HEK293T (cell line): ENCODE measurements at places on chromosomes 6 and 20.

DNA sequence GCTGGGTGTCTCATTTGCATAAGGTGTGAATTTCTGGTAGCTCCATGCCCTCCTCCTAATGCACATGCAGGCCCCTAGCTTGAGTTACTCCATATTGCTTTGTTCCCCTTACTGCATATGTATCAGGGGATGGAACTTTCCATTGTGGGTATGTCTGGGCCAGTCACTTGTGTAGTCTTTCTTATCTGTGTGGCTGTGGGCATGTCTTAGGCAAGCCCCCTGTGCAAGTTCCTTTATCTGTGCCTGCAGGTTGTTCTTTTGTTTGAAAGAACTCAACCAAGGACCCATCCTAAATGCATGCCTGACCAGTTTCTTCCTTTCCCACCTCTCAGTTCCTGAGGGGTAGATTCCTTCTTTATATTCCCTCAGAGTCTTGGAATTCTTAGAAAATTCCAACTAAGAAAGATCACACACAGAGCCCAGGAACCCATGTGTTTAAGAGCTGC lies 23.6 kb downstream of the MBOAT1 start:
- no peak for DNase-seq

- DNase-seq: no peak
Observed at GRCh38 chr6:139316622-139317317, 25.0 kb upstream of the TXLNB start.

DNA sequence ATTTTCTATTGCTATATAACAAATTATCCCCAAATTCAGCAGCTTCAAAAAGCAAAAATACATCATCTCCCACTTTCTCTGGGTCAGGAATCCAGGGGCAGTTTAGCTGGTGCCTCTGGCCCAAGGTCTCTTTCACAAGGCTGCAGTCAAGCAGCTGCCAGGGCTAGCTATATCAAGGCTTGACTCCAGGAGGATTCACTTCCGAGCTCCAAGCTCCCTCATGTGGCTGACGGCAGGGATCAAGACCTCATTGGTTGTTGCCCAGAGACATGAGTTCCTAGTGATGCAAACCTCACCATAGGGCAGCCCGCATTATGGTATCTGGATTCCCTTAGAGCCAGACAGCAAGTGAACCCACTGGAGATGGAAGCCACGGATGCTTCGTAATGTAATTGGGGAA lies 1.3 kb upstream of the VNN1 start:
- peak; percentile 69 for DNase-seq

GRCh38 chr6:166560222-166560621 lies 26.3 kb downstream of the RAMACL start:
- DNase-seq: no peak

- DNase-seq: no peak
Observed at GRCh38 chr6:3405679-3406078, 51.2 kb downstream of the SLC22A23 start.

DNA sequence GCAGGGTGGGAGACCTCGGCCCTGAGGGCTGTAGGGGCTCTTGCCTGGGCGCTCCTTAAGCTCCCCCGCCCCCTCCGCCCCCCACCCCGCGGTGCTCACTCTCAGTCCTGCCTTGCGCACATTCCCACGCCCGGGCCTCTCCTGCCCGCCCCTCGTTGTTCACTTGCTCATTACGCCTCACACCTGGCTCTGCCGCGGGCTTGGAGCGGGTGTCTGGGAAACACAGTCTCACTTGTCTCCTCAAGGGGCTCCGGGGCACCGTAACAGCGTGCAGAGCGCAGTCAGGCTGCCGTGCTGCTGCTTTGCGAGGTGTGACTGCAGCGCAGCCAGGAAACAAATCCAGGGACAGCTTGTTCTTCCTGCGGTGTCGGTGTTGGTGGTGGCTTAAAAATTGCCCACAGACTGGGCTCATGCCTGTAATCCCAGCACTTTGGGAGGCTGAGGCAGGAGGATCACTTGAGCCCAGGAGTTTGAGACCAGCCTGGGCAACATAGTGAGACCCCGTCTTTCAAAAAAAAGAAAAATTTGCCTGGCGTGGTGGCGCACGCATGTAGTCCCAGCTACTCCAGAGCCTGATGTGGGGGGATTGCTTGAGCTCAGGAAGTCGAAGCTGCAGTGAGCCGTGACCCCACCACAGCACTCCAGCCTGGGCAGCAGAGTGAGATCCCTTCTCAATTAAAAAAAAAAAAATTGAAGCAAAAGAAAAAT lies 4.6 kb downstream of the NPBWR2 start:
- peak; percentile 48 for DNase-seq

DNA sequence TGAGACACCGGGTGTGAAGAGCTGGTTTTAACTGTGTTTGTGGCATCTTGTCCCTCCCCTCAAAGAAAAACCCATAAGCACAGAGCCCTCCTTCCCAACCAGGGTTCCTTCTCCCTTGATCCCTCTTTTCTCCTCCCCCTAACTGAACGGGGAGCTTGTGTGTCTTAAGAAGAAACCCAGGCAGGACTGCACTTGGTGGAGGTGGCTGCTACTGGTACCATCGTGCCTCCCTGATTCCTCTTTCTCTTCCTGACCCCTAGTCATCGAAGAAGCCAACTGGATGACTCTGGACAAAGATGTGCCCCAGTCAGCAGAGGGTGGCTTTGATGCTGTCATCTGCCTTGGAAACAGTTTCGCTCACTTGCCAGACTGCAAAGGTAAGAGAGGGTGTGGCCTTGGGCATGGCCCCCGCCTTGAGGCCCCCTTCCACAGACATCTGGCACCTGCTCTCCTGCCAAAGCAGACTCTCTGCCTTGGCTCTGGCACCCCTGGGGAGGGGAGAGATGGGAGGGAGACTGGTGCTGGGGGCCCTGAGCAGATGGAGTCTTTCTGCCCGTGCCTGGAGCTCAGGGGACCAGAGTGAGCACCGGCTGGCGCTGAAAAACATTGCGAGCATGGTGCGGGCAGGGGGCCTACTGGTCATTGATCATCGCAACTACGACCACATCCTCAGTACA lies 2.1 kb downstream of the GNMT start:
- no peak for DNase-seq

DNA sequence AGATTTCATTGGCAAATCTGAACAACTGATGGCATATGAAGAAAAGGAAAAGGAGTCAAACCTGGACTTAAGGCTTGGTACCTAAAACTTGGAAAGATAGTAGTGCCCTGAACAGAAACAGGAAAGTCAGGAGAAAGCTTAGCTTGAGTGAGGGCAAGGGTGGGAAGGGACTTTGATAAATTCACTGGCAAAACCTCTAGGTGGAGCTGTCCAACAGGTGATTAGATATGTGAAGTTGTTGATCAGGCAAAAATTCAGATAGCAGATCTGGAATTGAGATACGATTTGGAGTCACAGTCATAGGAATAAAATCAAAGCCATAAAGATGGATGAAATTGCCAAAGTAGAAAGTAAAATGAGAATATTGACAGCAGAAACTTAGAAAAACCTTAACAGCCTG lies 16.1 kb upstream of the ZNF292 start:
- DNase-seq: peak; percentile 56

GRCh38 chr6:32129297-32130088 lies 595 bp downstream of the FKBPL start:
- DNase-seq: no peak

GRCh38 chr6:119255492-119255891 lies 94.1 kb downstream of the MAN1A1 start:
- no peak for DNase-seq

- DNase-seq: no peak
Observed at GRCh38 chr6:25217302-25217701, 61.9 kb upstream of the CARMIL1 start.

DNA sequence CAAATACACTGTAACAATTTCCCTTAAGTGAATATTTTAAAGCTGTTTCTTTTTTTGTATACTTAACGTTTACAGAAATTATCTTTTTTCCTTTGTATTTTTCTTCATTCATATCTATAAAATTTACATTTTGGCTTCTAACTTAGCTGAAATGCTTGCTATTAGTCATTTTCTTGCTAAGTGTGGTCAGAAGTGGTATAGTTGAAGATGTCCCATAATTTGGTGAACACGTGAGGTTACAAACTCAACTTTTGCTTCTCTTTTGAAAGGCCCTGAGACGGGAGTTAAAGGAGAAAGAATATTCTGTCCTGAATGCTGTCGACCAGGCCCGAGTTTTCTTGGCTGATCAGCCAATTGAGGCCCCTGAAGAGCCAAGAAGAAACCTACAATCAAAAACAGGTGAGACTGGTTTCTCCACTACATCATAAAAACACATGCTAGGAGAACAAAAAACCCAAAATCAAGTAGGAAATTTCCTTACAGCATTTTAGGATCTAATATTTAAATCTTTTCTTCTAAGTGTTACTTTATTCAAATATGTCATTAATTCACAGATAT lies 445.0 kb downstream of the UTRN start:
- no peak for DNase-seq

- no peak for DNase-seq
Observed at GRCh38 chr20:38547288-38548085, 33.5 kb upstream of the ADIG start.

GRCh38 chr20:36431604-36432003 lies 109.7 kb upstream of the MYL9 start:
- DNase-seq: no peak

GRCh38 chr6:75855052-75855451 lies 106.0 kb downstream of the MYO6 start:
- DNase-seq: peak; percentile 35

DNA sequence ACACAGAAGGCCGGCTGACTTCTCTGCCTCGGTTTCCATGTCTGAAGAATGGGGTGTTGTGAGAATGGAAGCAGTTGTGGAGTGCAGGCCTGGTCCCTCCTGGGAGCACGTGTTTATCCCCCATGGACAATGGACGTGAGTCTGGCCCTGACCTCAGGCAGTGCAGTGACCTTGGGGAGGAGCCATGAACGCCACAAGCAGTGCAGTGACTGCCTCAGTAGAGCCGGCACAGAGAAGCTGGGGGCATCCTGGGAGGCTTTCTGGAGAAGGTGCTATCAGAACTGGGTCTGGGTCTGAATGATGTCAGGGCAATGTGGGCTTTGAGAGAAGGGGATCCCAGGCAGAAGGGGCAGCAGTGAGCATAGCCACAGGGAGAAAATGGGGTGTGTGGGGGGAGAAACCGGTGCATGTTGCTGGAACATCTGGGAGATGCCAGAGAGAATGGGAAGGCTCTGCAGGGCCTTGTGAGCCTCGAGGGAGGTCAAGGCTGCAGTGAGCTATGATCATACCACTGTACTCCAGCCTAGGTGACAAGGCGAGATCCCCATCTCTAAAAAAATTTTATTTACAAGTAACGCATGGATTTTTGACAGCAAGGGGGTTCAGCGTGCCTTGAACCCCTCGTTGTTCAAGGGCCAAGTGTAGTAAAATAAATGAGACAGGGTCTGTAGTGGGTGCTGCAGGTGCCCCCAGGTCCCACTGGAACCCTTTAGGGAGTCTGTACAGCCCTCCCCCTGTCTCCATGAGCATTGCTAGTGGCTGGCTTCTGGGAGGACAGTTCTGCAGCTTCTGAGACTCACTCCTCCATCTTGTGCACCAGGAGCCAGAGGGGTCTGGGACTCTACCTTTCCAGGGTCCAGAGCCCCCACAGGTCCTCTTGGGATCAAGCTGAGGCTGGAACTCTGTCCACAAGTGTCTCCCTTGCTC lies 27.0 kb upstream of the ZBP1 start:
- DNase-seq: no peak

- DNase-seq: peak; percentile 9
Observed at GRCh38 chr6:82237013-82237412, 10.5 kb downstream of the IBTK start.

DNA sequence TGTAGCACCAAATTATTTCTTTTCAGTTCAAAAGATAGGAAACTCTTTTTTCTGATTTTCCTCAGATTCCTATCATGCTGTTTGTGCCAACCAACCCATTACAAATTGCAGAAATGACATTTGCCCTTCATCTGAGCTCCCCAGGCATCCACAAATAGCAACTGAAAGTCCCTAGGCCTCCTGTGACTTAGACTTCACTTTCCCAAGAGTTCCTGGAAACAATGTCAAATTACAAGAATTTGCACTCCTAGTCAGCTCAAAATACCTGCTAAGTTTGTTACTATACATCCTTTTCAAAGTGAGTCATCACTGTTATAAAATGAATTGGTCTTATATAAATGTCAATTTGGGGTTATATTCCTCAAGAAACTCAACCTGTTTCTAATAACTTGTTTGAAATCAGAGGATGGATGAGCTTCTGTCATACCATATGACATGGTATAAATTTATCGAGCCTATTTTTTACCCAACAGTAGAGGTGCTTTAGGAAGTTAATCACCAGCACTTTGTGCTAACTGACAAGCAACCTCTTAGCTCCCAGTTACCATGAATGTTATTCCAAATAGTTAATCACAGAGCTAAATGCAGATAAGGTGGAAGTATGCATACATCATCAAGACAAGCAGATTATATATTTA lies 256.5 kb downstream of the HACE1 start:
- no peak for DNase-seq

DNA sequence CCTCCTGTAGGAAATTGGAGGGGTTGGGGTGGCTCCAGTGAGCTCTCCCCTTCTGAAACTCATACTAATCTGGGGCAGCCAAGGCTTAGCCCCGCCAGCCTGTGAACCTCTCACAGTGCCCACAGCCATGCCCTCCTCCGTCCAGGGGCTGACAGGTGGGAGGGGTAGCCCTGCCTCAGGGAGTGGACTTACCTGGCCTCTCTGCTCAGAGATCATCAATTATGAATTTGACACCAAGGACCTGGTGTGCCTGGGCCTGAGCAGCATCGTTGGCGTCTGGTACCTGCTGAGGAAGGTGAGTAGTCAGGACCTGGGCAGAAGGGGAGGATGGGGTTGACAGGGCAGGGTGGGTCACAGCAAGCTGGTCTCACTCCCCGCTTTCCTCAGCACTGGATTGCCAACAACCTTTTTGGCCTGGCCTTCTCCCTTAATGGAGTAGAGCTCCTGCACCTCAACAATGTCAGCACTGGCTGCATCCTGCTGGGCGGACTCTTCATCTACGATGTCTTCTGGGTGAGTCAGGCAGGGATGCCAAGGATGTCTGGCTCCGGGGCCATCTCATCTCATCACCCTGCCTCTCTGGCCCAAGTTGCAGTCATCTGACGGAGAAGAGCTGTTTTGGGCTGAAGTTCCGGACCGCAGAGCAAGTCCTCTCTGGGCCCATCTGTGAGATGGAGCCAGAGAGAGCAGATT lies 34.7 kb downstream of the HM13 start:
- DNase-seq: no peak

DNA sequence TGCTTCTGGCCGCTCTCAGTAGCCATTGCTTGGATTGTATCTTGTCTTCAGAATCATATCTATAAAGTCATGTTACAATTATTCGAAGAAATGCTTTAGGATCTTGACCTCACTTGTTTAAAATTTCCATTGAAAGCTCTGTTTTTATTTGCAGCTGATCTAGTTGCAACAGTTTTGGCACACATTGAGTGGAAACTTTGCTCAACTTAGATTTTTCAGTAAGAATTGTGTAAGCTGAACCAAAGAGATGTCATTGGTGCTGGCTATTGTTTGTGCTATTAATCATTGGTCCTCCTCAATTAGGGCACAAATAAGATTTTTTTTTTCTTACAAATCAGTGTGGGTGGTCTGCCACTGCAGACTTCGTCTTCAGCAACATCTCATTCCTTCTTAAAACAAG lies 649.2 kb downstream of the MMUT start:
- DNase-seq: no peak

- DNase-seq: no peak
Observed at GRCh38 chr6:156982168-156982567, 205.0 kb downstream of the ARID1B start.
